ENCODE measurements at places on chromosomes 11 and 22.

DNA sequence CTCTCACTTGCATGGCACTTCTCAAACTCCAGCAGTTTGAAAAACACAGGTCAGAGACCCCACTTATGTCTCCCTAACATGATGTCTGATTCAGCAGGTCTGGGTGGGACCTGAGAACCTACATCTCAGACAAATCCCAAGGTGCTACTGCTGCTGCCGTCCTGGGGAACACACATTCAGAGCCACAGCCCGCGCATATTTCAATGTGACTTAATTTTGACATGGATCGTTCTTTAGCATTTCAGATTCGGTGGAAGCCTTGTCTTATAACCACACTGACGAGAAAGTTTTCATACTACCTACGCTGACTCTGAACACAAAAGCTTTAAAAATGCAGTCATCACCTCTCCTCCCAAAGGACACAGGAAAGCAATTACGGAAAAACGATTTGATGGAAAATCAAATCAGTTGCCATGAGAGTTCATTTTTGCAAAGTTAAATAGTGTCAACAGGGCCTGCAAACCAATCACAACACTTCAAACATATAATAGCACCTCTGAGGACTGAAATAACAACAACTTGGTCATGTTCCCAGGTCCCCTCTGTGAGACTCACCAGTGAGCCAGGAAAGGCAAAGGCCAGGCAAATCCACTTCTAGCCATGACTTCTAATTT lies 132.6 kb downstream of the SHANK2 start:
- no peak for DNase-seq

- no peak for DNase-seq
Measured at GRCh38 chr11:117750357-117750756, 46.7 kb downstream of the DSCAML1 start.

GRCh38 chr11:5204787-5205186 lies 4.3 kb upstream of the OR51V1 start:
- DNase-seq: no peak

GRCh38 chr11:61650781-61651571 lies 29.2 kb upstream of the DAGLA start:
- DNase-seq: no peak

- DNase-seq: no peak
Measured at GRCh38 chr11:116062490-116063171, 558.4 kb upstream of the CADM1 start.

- DNase-seq: peak; percentile 48
Measured at GRCh38 chr11:128465946-128466705, 121.2 kb downstream of the ETS1 start.

DNA sequence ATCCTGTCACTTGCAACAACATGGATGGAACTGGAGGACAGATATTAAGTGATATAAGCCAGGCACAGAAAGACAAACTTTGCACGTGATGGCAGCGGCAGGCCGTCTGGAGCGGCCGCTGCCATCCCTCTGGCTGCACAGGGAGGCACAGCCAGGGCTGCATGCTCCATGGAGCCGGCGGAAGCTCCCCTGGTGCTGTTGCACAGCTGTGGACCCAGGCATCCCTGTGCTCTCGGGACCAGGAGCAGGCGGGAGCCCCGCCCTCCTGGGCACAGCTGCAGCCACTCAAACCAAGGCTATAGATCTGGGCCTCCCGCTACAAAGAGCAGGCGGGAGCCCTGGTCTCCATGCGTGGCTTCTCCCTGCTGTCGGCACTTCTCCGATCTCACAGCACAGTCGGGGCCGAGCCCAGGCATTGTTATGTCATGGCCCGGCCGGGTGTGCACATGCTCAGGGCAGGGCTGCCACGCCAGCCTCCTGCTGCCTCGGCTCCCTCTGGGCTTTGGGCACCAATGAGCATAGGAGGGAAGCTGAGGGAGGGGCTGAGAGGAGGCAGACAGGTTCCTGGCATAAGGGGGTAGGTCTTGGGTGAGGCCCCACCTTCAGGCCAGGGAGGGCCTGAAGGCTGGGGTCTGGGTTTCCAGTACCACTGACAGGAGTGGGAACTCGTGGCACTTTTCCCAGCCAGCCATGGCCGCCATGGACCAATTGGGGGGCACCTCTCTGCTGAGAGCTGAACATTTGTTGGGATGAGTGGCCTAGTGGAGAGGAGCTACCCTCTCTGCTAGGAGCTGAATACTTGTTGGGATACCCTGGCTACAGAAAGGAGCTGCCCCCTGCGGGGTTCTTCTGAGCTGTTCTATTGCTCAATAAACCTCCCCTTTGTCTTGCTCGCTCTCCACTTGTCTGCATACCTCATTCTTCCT lies 16.7 kb downstream of the RRP8 start:
- no peak for DNase-seq

Data from stimulated activated CD4-positive, alpha-beta T cell treated with anti-CD3 and anti-CD28 coated beads, Interleukin-4, amount 100 ng/mL, for 1 hour (primary cell).